HFFc6 (cell line): ENCODE measurements at places on chromosomes 11 and 22. TPM values are rescaled to one million over a fixed set of nuclear protein-coding genes. Genes with fewer than 3 reads are reported as not detected.

DNA sequence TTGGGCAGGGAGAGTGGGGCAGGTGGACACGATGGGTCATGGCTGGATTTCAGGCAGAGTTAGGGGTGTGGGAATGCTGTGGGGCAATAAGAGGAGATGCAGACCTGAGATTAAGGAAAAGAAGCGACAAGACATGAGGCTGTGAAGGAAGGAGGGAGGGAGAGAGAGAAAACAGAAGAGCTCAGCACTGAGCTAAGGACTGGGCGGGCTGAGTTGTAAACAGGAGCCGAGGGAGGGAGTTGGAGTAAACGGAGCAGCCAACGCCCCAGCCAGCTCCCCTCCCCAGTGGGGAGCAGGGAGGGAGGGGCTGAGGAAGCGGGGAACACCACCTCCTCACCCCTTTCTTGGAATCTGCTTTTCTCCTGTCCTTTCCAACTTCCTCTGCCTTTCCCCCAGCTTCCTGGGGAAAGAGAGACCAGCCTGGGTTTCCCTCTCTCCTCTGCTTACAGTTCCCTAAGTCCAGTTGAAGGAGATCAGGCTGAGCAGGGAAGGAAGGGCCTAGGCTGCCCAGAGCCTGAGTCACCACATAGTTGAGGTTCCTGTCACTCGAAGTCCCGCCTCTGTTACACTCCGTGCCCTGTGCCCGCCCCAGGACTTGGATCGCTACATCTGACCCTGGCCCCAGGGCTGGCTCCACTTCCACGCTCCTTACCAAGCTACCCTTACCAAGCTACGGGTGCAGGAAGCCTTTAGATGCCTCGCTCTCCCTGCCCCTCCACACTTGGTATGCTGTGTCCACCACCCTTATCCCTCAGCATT, 6.7 kb upstream of the AHNAK start:
- H3K4me1 ChIP-seq = peaks cover 70% of the 10 kb centered on the region
- H3K4me3 ChIP-seq = peak overlapping the region; percentile 86
- peak; percentile 97 for DNase-seq
- H3K27me3 ChIP-seq = peaks cover 10% of the 10 kb centered on the region
- H3K27ac ChIP-seq = peak overlapping the region; percentile 98

- H3K4me1 ChIP-seq = peaks cover 19% of the 10 kb centered on the region
- H3K27me3 ChIP-seq = peaks cover 2% of the 10 kb centered on the region; the same call in 1 of the 2 replicates
- no peaks in the 10 kb centered on the region for H3K36me3 ChIP-seq
- no peak for DNase-seq
- H3K27ac ChIP-seq = no peak overlapping the region
These were observed 772.1 kb downstream of the NTM start for GRCh38 chr11:132142554-132142953.

Gene SYT9
- not detected in 3 replicates for total RNA-seq

Gene TRIM49D1
- not detected in 3 replicates for total RNA-seq

DNA sequence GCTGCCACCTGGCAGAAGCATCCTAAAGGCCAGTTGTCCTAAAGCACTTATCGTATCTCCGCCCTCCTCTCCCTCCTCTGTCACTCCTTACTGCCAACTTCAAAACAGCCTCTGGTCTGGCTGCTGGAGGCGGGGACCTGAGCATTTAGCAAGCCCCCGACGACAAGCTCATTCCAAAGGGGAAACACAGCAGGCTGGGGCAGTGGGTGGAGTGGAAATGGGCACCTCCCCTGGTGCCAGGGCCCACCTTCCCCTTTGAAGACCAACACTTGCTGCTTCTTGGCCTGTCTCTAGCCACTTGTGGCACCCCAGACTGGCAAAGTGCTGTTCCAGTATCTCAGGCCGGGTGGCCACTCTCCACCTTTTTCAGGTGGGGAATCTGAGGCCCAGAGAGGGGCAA, 3.6 kb downstream of the MAP3K11 start:
- H3K36me3 ChIP-seq = peaks cover 15% of the 10 kb centered on the region
- no peak for DNase-seq
- peak overlapping the region; percentile 1 for H3K4me3 ChIP-seq
- H3K27me3 ChIP-seq = peaks cover 3% of the 10 kb centered on the region

DNA sequence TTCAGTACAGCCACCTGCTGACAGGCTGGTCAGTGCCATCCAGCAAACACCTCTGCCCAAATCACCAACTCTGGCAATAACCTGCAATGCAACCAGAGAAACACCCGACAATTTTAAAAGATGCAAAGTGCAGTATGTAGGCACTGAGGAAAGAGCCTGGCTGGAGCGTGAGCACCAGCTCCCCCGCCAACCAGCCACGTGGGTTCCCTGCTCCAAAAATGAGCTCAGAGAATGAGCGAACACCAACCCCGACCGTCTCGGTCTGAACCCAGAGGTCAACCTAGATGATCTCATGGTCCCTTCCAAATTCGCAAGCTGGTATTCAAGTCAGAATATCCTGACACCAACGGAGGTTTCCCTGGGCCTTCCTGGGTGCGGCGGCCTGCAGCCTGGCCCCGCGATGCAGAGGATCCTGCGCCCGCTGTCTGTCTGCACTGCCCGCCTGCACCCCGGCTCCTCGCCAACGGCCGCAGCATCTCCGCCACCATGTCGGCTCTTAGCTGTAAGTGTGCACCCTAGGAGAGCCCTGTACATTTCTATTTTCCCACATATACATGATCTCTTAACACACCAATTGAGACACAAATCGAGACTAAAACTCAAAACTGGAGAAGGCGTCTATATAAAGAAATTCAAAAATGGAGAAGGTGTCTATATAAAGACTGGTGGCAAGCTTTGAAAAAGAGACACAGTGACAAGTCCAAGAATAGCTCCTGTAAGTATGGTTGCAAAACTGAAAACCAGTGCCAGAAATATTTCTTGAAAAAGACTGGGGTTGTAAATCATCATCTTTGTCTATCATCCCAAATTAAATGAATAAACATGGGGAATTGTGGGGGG, 22.8 kb downstream of the TMEM184B start:
- peaks cover 25% of the 10 kb centered on the region for H3K36me3 ChIP-seq
- DNase-seq = no peak
- no peak overlapping the region for H3K27ac ChIP-seq
- H3K4me3 ChIP-seq = no peak overlapping the region
- H3K27me3 ChIP-seq = peaks cover 2% of the 10 kb centered on the region; the same call in 1 of the 2 replicates
- H3K4me1 ChIP-seq = no peaks in the 10 kb centered on the region

DNA sequence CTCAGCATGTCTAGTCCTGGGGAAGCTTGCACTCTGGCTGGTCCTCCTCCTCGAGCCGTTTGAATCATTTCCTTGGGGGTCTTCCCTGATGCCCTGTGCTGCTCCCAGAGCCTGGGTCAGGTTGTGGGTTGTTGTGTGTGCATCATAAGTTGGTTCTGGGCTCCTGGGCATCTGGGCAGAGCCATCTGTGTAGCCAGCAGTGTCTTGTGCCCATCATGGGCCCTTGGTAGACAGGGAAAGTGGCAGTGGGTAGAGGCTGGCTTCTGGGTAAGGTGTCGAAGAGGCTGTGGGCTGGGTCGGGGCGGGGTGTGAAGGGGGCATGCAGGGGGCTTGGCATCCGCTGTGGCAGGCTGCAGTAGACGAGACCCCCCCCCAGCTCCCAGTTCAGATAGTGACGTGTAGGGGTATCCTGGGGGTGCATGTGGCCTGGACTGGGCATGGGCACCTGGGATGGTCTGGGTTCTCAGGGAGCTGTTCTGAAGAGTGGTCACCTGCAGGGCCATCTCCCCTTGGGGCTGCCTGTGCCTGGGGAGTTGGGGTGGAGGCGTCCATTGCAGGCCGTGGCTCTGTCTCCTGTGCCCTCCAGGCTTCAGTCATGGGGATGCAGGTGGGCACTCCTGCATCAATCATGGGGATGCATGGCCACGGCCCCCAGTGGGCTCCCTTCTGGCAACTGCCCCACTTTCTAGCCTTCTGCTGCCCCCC, 7.2 kb upstream of the TRMT2A start:
- H3K27ac ChIP-seq = no peak overlapping the region
- DNase-seq = no peak
- no peaks in the 10 kb centered on the region; the same call in 1 of the 2 replicates for H3K27me3 ChIP-seq
- H3K36me3 ChIP-seq = peaks cover 11% of the 10 kb centered on the region; the same call in 1 of the 2 replicates

DNA sequence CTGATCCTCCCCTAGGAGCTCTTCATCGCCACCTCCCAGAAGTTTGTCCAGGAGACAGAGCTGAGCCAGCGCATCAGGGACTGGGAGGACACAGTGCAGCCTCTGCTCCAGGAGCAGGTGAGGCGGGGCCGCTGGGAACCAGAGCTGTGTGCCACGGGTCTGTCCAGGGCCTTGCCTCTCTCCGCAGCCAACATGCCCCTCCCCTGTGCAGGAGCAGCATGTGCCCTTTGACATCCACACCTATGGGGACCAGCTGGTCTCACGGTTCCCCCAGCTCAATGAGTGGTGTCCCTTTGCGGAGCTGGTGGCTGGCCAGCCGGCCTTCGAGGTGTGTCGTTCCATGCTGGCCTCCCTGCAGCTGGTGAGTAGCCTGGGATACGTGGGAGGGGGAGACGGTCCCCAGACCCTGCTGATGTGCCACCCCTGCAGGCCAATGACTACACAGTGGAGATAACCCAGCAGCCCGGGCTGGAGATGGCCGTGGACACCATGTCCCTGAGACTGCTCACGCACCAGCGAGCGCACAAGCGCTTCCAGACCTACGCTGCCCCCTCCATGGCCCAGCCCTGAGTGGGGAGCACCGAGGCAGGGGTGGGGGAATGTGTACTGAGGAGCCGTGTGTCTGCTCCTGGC, 2.5 kb downstream of the SCO2 start:
- peaks cover 19% of the 10 kb centered on the region for H3K4me1 ChIP-seq
- DNase-seq = no peak
- H3K27me3 ChIP-seq = peaks cover 2% of the 10 kb centered on the region; the same call in 1 of the 2 replicates
- H3K36me3 ChIP-seq = peaks cover 14% of the 10 kb centered on the region
- no peak overlapping the region; the same call in 1 of the 2 replicates for H3K27ac ChIP-seq
- 0 out of 2 replicates have a peak overlapping the region, but pooled peaks have one; percentile 26 for H3K4me3 ChIP-seq

GRCh38 chr22:46293577-46294260, 3.0 kb upstream of the GTSE1 start:
- peaks cover 44% of the 10 kb centered on the region for H3K4me1 ChIP-seq
- peaks cover 6% of the 10 kb centered on the region for H3K27me3 ChIP-seq
- peak; percentile 65 for DNase-seq

DNA sequence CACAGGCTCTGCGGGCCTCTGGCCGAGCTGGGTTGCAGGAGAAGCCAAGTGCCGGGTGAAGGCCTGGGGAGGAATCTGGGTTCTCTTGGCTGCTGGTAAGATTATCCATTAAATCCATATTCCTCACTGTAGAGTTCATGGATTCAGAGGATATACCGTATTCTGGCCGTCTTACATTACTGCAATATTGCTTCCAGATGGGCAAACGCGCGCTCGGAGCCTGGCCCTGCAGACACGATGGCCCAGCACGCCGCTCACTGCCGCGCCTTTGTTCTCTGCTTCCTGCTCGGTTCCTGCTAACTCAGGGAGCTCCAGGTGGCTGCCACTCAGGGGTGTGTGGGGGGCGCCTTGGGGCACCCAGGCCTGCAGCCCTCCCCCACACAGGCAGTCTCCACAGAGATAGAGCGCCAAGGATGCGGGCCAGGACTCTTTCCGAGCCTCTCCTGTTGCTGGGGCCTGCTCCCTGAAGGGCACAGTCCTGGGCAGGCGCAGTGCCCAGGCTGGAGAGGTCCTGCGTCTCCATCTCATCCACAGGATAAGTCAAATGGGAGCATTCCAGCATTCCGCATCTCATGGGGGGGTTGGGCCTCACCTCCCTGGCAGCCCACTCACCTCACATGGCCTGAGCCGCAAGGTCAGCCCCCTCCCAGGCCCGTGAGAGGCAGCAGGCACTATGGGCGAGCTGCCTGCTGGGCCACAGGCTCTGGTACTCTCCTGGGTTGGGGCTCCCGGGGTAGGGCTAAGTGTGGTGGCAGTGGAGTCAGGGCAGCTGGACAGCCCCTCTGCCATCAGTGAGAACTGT, 14.1 kb upstream of the KCNQ1OT1 start:
- no peak overlapping the region for H3K27ac ChIP-seq
- H3K27me3 ChIP-seq = peaks cover 52% of the 10 kb centered on the region
- no peak overlapping the region for H3K4me3 ChIP-seq
- no peaks in the 10 kb centered on the region for H3K36me3 ChIP-seq

DNA sequence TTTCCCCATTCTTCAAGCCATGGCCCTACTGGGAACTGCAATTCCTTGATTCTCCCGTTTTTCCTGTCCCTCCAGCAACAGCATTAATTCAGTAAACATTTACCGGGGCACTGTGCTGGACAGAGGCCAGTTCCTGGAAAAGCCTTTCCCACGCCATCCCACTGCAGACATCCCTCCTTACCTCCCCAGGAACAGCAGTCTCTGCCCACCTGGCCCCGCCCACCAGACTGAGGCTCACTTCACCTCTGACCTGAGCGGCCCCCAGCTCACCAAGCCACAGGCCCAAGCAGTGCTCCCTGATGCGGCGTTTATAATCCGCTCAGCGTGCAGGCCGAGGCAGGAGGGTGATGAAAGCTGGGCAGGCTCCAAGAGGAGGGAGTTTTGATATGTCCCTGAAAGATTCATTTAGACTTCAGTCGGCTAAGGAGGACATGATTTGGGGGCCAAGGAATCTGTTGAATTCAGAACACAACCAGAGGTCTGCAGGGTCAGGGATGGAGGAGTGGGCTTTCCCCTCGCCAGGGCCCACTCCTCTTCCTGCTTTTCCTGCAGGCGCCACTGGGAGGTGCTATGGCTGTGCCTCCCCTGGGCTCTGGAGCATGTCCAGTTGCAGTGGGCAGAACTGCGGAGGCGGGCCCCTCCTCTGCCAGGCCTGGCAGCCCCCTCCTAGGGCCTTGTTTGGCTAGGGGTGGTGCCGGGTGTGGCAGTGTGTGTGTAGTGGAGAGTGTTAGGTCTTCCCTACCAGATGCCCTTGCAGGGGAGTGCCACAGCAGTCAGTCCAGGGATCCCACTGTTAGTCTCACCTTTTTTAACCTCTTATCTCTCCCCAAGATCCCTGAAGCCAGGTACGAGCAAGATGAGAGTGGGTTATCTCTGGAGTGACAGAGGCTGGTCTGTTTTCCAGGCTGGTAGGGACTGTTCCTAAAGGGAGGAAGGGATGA, 1.4 kb upstream of the TAGLN start:
- H3K36me3 ChIP-seq = peaks cover 29% of the 10 kb centered on the region
- H3K27ac ChIP-seq = peak overlapping the region; percentile 95
- peak overlapping the region; percentile 93 for H3K4me3 ChIP-seq

- H3K36me3 ChIP-seq = peaks cover 34% of the 10 kb centered on the region
- no peak for DNase-seq
- H3K27ac ChIP-seq = peak overlapping the region; percentile 11; the same call in 1 of the 2 replicates
- H3K4me3 ChIP-seq = no peak overlapping the region
- H3K27me3 ChIP-seq = no peaks in the 10 kb centered on the region
- peaks cover 34% of the 10 kb centered on the region for H3K4me1 ChIP-seq
These were observed 229.6 kb downstream of the SWAP70 start for GRCh38 chr11:9893474-9893873.

DNA sequence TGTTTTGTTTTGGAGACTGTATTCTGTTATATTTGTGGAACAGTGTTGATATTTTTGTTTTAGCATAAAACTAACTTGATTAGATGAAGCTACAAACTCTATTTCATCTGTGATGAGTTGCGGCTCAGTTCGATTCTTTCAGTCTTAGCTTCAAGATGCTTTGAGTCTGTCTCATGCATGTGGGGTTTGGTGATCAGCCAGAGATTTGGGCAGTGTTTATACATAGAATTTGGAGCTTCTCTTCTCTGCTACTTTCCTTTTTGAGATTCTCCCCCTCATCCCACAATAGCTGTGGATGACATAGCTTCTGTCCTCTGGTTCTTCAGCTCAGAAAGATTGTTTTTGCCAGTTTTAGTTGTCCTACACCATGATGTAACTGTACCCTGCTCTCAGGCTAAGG, 90.4 kb downstream of the ARHGAP20 start:
- no peaks in the 10 kb centered on the region for H3K36me3 ChIP-seq

Gene SCGB2A2
- total RNA-seq = not detected in 3 replicates

Gene POTEH
- total RNA-seq = not detected in 2 replicates
